ENCODE measurements at places on chromosomes 2 and 18. TPM values are rescaled to one million over a fixed set of nuclear protein-coding genes. Genes with fewer than 3 reads are reported as not detected.

Gene MC5R
- not detected for total RNA-seq

Gene LOXHD1
- total RNA-seq: not detected

Gene ASAP2
- total RNA-seq: 28.4 TPM

Gene SSB
- total RNA-seq: 28.9 TPM

Gene GLI2
- 25.5 TPM for total RNA-seq

Gene DSC1
- total RNA-seq: not detected

Gene SERPINB10
- not detected for total RNA-seq

Gene THSD7B
- total RNA-seq: 0.13 TPM

Gene TLX2
- total RNA-seq: not detected

Gene C2orf78
- not detected for total RNA-seq

Gene UGT1A10
- total RNA-seq: not detected

Gene MAP4K4
- 77.7 TPM for total RNA-seq
